Left ventricle myocardium superior (tissue), 1 donor: ENCODE measurements at places on chromosomes 11 and 22.

- DNase-seq = no peak
Measured at GRCh38 chr11:129732941-129733340, 82.7 kb upstream of the TMEM45B start.

GRCh38 chr11:1906611-1907423, 12.7 kb upstream of the TNNT3 start:
- DNase-seq = no peak

DNA sequence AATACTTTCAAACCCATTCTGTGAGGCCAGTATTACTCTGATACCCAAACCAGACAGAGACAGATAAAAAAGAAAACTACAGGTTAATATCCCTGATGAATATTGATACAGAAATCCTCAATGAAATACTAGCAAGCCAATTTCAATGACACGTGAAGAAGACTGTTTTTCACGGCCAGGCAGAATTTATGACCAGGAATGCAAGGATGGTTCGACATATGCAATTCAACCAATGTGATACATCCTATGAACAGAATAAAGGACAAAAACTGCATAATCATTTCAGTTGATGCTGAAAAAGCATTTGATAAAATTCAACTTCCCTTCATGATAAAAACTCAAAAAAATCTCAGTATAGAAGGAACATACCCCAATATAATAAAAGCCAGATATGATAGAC, 44.5 kb downstream of the SLC22A24 start:
- no peak for DNase-seq

GRCh38 chr22:23822101-23822671, 16.6 kb downstream of the DERL3 start:
- DNase-seq = peak; percentile 56

- no peak for DNase-seq
Measured at GRCh38 chr22:26914519-26915185, 257.3 kb downstream of the MIAT start.

DNA sequence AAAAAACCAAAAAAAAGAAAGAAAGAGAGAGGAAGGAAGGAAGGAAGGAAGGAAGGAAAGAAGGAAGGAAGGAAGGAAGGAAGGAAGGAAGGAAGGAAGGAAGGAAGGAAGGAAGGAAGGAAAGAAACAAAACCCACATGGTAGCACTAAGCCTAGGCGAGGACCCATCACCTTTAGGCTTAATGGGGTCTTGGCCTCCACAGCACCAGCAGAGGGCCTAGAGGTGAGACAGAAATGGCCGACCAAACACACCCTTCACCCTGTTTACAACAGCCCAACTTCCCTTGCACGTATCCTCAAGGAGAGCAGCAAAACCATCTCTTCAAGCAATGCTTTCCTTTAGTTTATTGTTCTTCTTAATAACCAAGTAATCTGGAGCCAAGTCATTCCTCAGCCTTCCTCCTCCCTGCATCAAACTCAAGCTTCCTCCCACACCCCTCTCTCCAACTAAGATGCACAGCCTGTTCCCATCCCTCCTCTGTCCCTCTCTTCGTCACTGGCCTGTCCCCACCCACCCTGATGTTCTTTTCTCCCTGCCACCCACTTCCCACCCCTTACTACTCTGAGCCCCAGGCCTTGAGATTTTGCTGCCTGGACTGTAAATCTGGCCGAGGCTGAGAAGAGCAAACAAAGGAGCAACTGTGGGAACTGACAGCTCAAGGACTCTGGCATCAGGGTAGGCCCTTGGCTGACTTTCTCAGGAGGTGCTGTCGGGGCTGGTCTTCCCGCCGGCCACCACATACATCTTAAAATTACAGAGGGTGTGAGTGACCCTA, 26.0 kb downstream of the POU2AF1 start:
- no peak for DNase-seq

- DNase-seq = no peak
Measured at GRCh38 chr11:88555829-88556202, 218.3 kb upstream of the CTSC start.

DNA sequence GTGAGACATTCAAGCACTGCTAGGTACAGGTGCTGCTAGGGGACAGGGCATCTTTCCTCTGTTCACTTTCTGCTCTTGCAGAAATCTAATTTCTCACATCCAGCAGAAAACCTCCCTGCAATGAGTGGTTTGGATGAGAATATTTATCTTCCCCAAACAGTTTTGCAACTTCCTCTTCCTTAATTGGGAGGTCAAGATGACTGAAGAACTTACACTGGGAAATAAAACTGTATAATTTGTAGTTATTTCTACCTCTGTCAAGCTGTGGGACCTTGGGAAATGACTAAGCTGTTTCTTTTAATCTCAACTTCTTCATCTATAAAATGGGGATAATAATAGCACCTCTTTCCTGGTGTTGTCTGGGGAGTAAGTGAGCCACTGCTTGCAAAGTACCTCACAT, 69.8 kb downstream of the PRR5L start:
- DNase-seq = no peak

- no peak for DNase-seq
Measured at GRCh38 chr11:17845431-17845881, 110.9 kb downstream of the KCNC1 start.
